ENCODE measurements at places on chromosomes 12 and 14.

GRCh38 chr14:54169254-54169924 is 212.8 kb upstream of the BMP4 start:
- DNase-seq, result no peak

- DNase-seq, result peak; percentile 67
These were observed at the start of gene TMEM233 for GRCh38 chr12:119593578-119594398. TMEM233 (plus strand) TSS chr12:119593774; CDS start chr12:119593849, 75 bp downstream.

- peak; percentile 92 for DNase-seq
These were observed at the start of gene GEMIN2 for GRCh38 chr14:39114073-39114838. GEMIN2 (plus strand) TSS chr14:39114323; CDS start chr14:39114339, 16 bp downstream.

GRCh38 chr14:97033556-97034081 is 236.4 kb downstream of the VRK1 start:
- DNase-seq, result peak; percentile 52
